ENCODE measurements at places on chromosomes 4 and X. TPM values are rescaled to one million over a fixed set of nuclear protein-coding genes. Genes with fewer than 3 reads are reported as not detected.

Gene ARHGAP6
- total RNA-seq: 4.8 TPM

DNA sequence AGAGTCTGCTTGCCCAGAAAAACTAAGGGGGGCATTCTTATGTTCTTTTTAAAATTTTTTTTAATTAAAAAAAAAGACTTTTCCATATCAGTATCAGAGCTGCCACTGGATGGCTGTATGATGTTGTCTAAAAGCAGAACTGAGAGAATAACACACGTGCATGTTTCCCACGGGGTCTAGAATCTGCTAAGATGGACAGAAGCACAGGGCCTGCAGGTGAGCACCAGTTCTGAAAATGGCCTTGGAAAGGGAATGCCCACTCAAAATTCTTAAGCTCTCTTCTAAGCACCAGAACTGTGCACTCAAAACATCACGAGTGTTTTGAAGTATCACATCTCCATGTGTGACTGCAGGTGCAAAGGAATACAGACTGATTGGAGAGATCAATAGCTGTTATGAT lies 61.1 kb downstream of the ARAP2 start:
- no peak for DNase-seq

GRCh38 chr4:109589605-109590004 lies 29.6 kb downstream of the MCUB start:
- no peak for DNase-seq

GRCh38 chrX:125096870-125097269 lies 222.8 kb upstream of the TEX13C start:
- DNase-seq: no peak

DNA sequence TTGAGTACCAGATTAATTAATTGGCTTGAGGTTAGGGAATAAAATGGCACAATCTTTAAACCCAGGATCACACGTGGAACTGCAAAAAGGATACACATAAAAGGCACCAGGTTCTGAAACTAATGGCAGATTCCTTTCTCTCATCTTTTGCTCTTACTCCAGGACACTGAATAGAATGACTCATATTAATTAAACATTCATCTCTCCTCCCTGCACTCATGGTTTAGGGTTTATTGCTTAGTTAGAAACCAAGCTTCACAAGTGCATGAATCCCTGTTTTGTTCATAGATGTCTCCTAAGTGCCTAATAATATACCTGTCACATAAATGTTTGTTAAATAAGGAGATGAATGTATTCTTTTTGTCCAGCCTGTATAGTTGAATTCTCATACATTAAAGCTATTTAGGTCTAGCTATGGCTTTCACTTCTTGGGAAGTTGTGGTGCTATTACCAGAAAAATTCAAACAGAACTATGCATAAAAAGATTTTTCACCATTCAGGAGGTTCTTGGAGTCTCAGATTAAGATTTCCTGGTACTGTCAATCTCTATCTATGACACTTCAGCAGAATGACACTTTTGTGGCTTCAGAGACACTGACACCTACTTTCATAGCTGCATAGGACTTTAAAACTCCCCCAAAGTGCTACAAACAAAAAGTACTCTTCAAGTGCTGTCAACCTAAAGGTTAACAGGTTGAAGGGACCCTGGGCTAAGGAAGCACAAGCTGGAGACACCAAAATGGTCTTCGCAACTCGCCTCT lies 7.4 kb downstream of the CORIN start:
- DNase-seq: no peak

DNA sequence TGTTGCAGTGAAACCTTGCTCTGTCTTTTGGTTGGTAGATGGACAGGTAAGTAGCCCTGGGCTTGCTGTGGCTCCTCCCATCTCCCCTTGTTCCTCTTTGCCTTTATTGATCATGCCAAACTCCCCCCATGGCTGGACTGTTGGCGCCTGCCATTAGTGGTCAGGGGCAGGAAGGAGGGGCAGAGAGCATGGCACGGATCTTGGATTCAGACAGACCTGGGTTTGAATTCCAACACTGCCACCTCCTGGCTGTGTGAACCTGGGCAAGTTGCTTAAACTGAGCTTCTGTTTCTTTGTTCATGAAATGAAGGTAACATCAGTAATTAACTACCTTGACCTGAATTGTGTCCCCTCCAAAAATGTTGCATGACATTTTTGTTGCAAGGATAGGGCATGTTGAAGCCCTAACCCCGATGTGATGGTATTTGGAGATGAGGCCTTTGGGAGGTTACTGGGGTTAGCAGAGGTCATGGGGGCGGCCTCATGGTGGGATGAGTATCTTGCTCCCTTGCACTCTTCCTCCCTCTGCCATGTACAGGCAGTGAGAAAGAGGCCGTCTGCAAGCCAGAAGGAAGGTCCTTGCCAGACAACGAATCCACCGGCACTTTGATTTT lies 6.0 kb downstream of the SLC2A9 start:
- no peak for DNase-seq

GRCh38 chr4:25563071-25563564 lies 92.5 kb upstream of the SLC34A2 start:
- no peak for DNase-seq

Data from skin of body (tissue), 3 donors.